ENCODE measurements at places on chromosomes 4 and X. TPM values are rescaled to one million over a fixed set of nuclear protein-coding genes. Genes with fewer than 3 reads are reported as not detected.

Gene L1CAM
- total RNA-seq = 182 TPM

Gene COX18
- 29.1 TPM for total RNA-seq

Gene PABPC1L2A
- 3.0 TPM for total RNA-seq

Gene SGCB
- 82.6 TPM for total RNA-seq

Gene MMRN1
- 6.2 TPM for total RNA-seq

Gene P2RY10
- total RNA-seq = not detected

Gene ARHGAP6
- total RNA-seq = 4.4 TPM

Gene PLXNA3
- total RNA-seq = 20.5 TPM

Gene FMR1NB
- not detected for total RNA-seq

Gene TSPAN5
- total RNA-seq = 45.4 TPM

Gene FUNDC2
- 29.8 TPM for total RNA-seq

Gene PRKG2
- total RNA-seq = 7.6 TPM

Gene TMEM31
- total RNA-seq = not detected

Gene RBM3
- total RNA-seq = 137 TPM

Gene P2RY4
- total RNA-seq = not detected

Gene CHIC1
- total RNA-seq = 22.6 TPM

Gene PNMA3
- total RNA-seq = 25.1 TPM

Gene USP51
- 8.1 TPM for total RNA-seq

Gene IL2
- total RNA-seq = not detected

Gene BEX1
- total RNA-seq = 172 TPM

Gene RBM47
- total RNA-seq = 3.5 TPM

Gene CCNA2
- total RNA-seq = 13.4 TPM

Gene SRPX
- total RNA-seq = 5.3 TPM

Gene SPANXD
- not detected for total RNA-seq

Gene STPG2
- 6.2 TPM for total RNA-seq
